ENCODE measurements at places on chromosomes 7 and 10.

DNA sequence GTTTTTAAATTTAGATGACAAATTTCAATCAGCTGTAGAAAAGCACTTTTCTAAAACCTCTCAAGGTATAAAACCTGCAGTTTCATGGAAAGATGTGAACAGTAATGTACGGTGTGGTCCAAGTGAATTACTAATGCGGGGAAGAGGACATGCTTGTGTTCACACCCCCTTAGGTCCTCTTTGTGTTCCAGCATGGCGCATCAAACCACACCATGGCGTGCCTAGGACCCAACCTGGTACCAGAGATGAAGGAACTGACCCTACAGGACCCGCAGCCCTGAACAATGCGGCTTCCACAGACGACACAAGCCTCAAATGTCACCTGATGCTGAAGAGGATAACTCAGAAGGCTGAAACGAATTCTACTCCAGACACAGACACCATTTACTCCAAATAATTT is 81.3 kb upstream of the GPR22 start:
- DNase-seq: no peak

- DNase-seq: no peak
These were observed 55.7 kb downstream of the IKZF1 start for GRCh38 chr7:50359995-50360925.

DNA sequence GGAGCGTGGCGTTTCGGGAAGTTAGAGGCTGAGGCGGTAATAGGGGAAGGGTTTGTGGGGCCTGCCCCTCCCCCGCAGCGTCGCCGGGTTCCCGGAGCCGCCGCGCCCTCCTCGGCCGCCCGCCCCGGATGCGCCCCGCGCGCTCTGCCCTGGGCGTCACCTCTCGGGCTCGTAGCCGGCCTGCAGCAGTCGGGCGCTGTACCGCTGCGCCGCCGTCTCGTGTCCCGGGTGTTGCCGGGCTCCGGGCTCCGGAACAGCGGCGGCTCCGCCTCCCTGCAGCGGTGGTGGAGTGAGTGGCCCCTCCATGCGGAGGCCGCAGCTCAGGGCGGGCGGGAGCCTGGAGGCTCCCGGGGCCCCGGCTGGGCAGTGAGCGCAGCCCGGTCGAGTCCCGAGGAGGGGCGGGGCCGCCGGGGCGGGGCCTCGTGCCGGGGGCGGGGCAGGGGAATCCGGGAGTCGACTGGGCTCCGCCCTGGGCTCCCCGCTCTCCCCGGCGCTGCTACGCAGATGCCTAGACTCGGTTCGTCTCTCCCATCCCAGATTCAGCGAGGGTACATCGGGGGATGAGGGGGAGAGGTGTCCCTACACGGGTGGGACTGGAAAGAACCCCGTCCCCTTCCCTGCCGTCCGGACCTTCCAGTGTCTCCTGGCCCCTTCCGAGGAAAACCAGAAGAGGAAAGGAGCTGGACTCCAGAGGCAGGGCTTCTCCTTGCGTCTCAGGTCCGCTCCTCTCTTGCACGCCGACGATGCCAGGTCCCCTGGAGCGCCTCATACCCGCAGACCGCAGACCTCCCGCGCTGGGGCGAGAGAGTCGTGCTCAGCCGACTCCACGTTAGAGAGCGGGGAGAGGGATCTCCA is at the start of gene IMPDH1:
IMPDH1 (minus strand) TSS at position 387 of the 855 bp plus-strand sequence; CDS start at position 306, 81 bp downstream.
- peak; percentile 81 for DNase-seq

- DNase-seq: no peak
These were observed 547.8 kb upstream of the STEAP1 start for GRCh38 chr7:89606511-89606910.

GRCh38 chr7:36389371-36390198 is at the start of gene ANLN:
ANLN (plus strand) TSS chr7:36389862; CDS start chr7:36390027, 165 bp downstream.
- peak; percentile 68 for DNase-seq

DNA sequence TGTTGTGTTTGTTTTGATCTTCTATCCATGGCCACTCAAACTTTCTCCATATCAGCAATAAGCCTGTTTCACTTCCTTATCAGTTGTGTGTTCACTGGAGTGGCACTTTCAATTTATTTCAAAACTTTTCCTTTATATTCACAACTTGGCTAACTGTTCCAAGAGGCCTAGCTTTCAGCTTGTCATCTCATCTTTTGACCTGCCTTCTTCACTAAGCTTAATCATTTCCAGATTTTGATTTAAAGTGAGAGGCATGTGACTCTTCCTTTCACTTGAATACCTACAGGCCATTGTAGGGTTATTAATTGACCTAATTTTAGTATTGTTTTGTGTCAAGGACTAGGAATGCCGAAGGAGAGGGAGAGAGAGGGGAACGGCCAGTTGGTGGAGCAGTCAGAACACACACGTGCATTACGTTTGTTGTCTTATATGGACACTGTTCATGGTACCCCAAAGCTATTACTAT is 5.5 kb upstream of the GNAT3 start:
- no peak for DNase-seq

DNA sequence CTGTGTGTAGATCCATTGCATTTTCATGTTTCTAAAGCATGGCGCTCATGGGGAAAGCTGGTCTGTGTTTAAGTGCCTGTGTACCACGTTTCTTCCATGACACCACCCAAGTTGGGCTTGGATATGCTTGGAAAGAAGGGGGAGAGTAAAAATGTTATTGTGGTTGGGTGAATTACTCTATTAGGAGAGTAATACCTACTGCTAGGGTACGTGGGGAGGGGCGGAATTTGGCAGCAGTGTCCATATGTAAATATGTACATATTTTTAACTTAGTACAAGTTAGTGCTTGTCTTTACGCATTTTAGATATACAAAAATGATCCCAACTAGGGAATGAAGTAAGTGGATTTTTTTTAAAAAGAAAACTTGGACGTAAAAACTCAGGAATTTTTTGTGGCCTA is 42.9 kb upstream of the SAMD8 start:
- DNase-seq: no peak

GRCh38 chr10:95559471-95559870 is 1.7 kb downstream of the SORBS1 start:
- no peak for DNase-seq
